ENCODE measurements at places on chromosomes 4 and X.

- DNase-seq = no peak
Measured at GRCh38 chr4:76117536-76117935, 30.7 kb downstream of the NUP54 start.

GRCh38 chrX:39011454-39012221, 210.4 kb downstream of the MID1IP1 start:
- no peak for DNase-seq

- no peak for DNase-seq
Measured at GRCh38 chr4:13849778-13850177, 222.3 kb upstream of the BOD1L1 start.

DNA sequence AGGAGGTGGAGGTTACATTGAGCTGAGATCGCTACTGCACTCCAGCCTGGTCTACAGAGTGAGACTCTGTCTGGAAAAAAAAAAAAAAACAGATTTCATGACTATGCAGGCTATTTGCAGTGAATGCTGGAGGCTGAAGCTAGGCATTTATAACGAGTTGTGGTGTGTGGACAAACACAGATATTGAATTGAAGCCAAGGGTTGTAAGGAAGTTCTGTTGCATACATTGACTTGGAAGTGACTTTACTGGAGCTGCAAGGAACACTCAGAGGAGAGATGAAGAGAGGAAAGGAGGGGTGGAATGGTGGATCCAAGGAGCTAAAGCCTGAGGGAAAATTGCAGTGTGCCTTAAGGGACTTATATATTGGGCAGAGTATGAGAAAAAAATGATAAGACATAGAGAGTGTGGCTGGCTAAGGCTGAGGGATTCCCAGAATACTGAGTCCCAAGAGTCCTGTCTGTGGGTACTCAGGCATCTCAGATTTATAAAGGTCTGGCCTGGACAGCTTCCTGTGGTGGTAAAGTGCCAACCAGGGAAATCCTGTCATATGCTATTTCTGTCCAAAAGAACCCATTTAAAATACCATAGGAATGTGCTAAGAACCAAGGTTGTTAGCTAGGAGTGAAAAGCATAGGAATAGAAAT, 87.8 kb upstream of the GUCY1A1 start:
- DNase-seq = no peak

DNA sequence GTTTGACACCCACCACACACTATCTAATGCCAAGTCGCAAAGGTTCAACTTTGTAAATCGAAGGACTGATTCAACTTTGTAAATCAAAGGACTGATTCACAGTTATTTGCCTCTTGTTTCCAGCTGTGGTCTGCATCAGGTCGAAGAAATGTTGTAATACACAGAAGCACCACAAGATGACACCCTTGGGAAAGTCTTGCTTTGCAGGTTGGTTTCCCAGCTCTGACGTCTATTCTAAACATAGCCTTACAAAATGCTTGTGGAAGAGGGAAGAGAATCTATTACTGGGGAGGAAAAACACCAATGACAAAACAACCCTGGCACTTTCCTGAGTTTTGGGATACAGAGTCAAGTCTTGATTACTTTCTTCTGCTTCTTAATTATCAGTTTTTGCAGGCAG, 35.3 kb downstream of the SUPT20HL1 start:
- DNase-seq = peak; percentile 58

DNA sequence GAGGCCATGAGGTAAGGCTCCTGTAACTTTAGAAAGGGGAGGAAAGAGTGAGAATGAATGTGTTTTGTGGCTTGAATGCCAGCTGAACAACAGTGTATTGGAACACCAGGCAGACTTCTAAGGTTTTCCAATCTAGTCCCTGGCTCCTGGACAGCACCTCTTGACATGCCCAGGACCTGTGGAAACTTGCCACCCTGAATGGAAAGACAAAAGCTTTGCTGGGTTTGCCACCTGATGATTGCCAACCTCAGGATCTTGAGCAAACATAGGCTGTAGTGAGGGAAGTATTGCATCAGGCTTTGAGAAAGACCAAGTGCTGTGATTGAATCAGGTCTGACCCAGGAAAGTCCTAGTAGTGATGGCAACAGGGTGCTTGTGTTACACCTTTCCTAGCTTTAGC, 1393.1 kb upstream of the DIAPH2 start:
- no peak for DNase-seq

Measured in putamen (tissue), 1 donor.